Psoas muscle (tissue), 8 donors: ENCODE measurements at places on chromosomes 11 and 22. TPM values are rescaled to one million over a fixed set of nuclear protein-coding genes. Genes with fewer than 3 reads are reported as not detected.

Gene KLHL22
- polyA plus RNA-seq = 9.2 TPM

DNA sequence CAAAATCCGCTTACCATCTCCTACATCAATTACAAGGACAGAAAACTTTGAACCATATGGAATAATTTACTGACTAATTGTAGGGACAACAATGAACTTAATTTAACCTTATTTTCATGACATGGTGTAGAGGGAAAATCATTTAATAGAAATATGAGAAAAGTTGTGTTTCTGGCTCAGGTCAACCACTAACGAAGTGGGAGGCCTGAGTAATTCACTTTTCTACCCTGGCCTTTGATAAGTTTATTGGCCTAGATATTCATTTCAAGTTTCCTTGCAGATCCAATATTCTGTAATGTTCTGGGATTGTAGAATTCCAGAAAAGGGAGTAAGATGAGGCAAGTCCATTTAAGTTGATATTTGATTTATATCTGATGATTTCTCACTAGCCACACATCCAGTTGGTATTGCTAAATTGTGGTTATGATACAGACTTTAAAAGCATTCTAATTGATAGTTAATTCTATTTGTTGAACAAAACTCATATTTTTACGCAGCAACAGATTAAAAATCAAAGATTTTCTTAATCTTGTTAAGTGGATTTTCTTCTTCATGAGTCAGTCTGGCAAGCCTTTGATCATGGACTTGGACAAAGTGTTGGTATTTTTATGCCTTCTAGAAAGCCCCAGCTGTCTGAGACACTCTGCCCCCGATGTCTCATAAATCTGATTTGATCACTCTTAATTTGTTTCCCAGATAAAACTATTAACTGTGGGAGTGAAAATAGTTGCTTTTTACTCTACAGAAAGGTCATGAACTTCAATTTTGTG lies 336.5 kb downstream of the TMEM135 start:
- DNase-seq = no peak

- DNase-seq = peak; percentile 72
Measured at GRCh38 chr22:27107824-27108223, 450.4 kb downstream of the MIAT start.

DNA sequence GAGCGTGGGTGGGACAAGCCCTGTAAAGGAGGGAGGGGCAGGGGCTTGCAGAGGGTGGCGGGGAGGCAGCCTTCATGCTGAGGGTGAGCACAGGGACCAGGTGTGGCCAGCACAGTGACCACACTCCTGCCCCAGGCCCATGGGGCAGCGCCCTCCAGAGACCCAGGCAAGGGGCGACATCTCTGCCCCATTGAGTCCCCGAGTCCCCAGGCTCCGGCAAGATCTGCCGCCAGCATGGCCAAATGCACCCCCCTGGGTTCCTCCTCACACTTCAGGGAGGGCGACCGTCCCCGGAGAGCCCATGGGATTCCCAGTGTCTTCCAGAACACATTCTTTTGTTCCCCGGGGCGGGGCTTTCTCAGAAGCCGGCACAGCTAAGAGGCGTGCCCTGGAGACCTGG lies 362.5 kb downstream of the TBC1D22A start:
- no peak for DNase-seq

- DNase-seq = no peak
Measured at GRCh38 chr11:13160346-13160745, 117.2 kb upstream of the BMAL1 start.

DNA sequence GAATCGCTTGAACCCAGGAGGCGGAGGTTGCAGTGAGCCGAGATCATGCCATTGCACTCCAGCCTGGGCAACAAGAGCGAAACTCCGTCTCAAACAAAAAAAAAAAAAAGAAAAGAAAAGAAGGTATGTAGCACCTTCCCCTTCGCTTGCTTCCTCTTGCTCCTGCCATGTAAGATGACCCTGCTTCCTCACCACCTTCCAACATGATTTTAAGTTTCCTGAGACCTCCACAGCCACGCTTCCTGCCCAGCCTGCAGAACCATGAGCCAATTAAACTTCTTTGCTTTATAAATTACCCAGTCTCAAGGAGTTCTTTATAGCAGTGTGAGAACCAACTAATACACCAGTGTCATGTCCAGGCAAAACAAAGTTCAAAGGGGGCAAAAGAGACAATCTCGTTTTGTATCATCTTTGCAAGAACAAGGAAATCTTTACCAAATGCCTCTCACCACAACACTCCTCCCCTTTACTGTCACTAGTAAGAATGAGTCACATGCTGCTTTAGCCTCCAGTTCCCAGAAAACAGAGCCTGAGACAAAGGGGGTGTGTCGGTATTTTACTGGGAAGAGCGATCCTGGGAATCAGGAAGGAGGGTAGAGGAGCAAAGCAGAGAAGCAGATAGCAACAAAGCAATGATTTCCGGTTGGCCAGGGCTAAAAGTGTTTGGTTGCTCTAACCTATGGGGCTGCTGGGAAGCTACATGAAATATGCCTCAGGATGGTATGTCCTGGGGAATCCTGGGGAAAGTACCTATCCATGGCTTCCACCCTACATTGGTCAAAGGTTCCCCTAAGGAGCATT lies 10.5 kb upstream of the MCHR1 start:
- no peak for DNase-seq

DNA sequence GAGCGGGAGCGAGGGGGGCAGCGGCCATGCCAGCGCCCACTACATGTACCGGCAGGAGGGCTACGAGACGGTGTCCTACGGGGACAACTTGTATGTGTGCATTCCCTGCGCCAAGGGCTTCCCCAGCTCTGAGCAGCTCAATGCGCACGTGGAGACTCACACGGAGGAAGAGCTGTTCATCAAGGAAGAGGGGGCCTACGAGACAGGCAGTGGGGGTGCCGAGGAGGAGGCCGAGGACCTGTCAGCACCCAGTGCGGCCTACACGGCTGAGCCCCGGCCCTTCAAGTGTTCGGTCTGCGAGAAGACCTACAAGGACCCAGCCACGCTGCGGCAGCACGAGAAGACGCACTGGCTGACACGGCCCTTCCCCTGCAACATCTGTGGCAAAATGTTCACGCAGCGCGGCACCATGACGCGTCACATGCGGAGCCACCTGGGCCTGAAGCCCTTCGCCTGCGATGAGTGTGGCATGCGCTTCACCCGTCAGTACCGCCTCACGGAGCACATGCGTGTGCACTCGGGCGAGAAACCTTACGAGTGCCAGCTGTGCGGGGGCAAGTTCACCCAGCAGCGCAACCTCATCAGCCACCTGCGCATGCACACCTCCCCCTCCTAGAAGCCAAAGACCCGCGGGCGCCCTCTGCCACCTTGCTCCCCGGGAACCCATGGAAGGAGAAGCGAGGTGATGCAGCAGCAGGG lies 20.9 kb upstream of the TMEM191C start:
- DNase-seq = peak; percentile 37

Gene CSNK2A3
- 0.86 TPM for polyA plus RNA-seq

Gene GP1BB
- 0.14 TPM for polyA plus RNA-seq

DNA sequence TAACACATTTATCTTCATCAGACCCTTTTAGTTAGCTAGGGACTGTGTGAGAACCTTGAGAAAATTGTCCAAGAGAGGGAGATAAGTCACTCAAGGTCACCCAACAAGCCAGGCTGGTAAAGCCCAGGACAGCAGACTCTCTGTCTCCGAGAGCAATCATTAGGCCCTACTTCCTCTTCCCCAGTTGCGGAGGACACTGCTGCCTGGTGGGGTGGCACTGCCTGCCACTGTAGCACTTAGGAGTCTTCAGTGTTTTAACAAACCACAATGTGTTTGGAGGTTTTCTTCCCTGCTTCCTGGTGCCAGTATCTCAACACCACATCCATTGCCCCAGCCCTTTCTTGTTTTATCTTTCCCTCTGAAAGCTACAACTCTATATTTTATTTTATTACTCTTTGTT lies 132.1 kb upstream of the LDLRAD3 start:
- no peak for DNase-seq

GRCh38 chr11:57787920-57788702 lies 26.5 kb downstream of the CTNND1 start:
- no peak for DNase-seq

Gene OR4P4
- not detected for polyA plus RNA-seq

DNA sequence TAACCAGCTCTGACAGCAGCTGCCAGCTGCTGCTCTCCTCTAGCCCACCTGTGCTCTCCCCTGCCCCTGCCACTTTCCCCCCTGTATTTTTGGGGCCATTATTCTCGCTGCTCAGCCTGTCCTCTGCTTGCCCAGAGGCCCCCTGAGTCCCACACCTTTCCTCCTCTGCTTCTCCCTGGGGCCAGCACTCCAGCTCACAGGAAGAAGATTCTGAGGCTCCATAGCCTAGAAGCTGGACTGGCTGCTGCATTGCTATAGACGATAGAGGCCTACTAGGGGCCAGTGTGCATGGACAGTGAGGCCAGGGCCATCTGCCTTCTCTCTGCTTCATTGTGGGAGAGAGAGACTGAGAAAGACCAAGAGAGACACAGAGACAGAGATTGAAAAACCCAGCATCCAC lies 679 bp downstream of the OMP start:
- DNase-seq = no peak

Gene ANGPTL5
- 0.17 TPM for polyA plus RNA-seq

GRCh38 chr11:71489311-71490043 lies 36.5 kb downstream of the NADSYN1 start:
- DNase-seq = no peak

GRCh38 chr11:129911298-129911697 lies 15.9 kb upstream of the NFRKB start:
- no peak for DNase-seq

Gene POLR3H
- polyA plus RNA-seq = 17.2 TPM

Gene LUZP2
- not detected for polyA plus RNA-seq

GRCh38 chr11:128965485-128965884 lies 22.8 kb upstream of the TP53AIP1 start:
- no peak for DNase-seq

DNA sequence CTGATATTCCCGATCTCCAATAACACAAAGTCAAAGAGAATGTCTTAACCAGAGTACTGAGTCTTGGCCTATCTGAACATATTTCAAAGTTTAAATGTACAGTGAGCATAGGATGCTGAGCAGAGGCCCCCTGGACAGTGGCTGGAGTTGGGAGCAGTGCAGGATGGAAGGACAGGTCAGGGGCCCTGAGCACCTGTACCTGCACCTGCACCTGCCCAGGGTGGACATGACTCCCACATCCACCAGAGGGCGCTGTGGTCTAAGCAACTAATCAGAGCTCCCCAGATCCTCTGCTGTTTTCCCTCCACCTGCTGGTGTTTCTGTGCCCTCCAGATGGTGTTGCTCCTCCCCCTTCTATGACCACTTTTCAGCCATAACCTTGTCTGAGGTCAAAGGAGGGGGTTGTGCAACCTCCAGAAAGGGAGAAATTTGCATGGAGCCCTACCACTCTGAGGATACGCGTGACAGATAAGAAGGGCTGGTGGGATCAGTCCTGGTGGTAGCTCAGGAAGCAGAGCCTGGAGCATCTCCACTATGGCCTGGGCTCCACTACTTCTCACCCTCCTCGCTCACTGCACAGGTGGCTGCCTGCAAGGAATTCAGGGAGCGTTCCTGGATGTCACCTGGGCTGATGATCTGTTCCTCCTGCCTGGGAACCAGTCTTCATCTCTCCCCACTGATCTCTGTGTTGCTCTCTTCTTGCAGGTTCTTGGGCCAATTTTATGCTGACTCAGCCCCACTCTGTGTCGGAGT lies 49.1 kb upstream of the VPREB1 start:
- peak; percentile 41 for DNase-seq

DNA sequence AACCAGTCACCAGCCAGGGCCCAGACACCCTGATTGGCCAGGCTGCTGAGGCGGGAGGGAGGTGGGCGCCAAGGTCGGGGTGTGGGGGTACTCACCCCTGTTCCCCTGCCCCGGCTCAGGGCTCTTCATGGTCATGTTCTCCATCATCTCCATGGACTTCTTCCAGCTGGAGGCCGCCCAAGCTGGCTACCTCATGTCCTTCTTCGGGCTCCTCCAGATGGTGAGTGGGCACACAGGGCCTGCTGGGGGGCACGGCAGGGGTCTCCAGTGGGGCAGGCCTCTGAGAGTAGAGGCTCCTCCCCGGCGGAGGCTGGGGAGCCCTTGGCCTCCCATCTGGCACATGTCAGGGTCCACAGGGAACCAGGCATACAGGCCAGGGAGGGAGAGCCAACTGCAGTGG lies 10.0 kb downstream of the PHLDA2 start:
- no peak for DNase-seq

Gene SEC14L6
- polyA plus RNA-seq = not detected

DNA sequence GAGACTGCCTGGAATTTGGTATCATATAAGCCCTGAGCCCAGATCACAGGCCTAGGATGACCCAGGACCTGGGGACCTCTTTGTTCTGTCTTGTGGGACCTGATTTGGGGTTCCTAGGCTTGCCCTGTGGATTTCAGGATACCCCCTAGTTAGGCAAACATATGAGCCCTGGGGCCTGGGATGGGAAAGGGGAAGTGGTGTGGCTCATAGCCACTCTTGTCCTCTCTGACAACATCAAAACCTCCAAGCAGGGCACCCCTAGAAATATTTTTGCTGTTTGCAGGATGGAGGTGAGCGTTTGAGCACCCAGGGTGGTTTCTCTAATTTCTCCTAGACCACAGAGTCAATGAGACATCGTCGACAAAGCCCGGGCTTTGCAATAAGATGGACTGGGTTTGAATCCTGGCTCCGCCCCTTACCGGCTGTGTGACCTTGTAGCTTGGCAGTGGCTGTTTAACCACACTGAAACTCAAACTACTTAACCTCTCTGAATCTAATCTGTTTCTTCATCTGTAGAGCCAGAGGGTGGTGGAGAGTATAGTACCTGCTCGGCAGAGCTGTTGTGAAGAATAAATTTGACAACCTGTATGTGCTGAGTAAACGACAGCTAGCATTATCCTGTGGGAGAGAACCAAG lies 5.3 kb upstream of the LRRC10B start:
- no peak for DNase-seq

Gene SCGB1A1
- not detected for polyA plus RNA-seq

Gene MMP13
- polyA plus RNA-seq = not detected

DNA sequence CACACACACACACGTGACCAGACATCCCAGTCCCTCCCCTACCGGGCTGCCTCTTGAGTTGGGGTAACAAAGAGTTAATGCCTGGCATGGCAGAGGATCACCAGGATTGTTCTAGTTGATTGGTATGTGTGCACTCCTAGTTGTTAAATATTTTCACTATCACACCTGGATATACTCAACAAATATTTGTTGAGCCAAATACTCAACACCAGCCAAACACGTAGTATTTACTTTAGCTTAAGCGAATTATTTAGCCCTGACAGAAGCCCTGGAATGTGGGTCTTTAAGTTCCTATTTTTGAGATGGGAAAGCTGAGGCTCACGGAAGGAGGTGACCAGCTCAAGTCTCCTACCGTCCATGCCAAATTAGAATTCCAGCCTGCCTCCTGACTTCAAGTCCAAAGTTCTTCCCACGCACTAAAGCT lies 10.5 kb downstream of the CD3E start:
- no peak for DNase-seq
